NCI-H187 (cell line): ENCODE measurements at places on chromosomes 6 and 20.

- DNase-seq = no peak
Observed at GRCh38 chr20:36366623-36367369, 60.7 kb downstream of the DLGAP4 start.

- no peak for DNase-seq
Observed at GRCh38 chr6:39999006-39999867, 65.0 kb upstream of the MOCS1 start.

DNA sequence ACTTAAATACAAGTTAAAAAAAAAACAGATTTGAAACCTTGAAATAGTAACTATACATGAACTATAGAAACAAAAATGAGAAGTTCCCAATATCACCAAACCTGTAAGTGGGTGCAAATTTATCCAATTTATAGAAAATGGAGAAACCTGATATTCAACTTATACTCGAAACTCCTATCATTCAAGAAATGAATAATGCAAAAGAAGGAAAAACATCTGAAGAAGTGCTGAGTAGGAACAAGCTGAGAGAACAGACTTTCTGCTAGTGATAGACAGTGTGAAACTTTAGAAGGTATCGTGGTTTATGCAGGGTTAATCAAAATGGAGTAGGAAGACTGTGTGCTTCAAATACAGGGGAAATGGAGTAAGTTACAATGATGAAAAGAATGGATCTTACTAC is 4.5 kb downstream of the GPR63 start:
- DNase-seq = no peak

GRCh38 chr20:23205611-23206041 is 119.5 kb upstream of the CD93 start:
- no peak for DNase-seq

DNA sequence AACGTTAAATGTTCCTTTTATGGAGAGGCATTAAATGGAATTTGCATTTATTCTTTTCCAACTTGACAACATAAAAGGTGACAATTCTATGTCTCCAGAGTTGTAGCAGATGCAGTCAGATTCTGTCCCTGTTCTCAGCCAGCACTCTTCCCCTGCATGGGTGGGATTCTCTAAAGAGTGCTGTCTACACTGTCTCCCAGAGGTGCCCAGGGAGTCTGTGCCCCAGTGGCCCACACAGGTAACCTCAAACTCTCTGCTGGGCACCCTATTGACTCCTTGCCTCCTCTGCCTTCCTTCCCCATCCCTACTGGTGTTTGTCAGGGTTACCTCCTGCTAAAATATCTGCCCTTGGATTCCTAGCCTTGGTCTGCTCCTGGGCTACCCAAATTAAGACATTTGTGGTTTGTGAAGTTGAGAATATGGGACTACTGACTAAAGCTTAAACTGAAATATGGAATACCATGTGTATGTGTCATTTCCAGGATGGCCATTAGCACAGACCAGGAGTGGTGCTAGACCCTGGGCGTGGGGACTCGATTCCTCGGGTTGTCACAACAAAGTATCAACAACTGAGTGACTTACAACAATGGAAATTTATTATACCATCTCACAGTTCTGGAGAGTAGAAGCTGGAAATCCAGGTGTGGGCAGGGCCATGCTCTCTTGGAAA is 284.7 kb downstream of the CDH26 start:
- DNase-seq = no peak

- DNase-seq = no peak
Observed at GRCh38 chr6:83169106-83169505, 24.0 kb downstream of the PGM3 start.

DNA sequence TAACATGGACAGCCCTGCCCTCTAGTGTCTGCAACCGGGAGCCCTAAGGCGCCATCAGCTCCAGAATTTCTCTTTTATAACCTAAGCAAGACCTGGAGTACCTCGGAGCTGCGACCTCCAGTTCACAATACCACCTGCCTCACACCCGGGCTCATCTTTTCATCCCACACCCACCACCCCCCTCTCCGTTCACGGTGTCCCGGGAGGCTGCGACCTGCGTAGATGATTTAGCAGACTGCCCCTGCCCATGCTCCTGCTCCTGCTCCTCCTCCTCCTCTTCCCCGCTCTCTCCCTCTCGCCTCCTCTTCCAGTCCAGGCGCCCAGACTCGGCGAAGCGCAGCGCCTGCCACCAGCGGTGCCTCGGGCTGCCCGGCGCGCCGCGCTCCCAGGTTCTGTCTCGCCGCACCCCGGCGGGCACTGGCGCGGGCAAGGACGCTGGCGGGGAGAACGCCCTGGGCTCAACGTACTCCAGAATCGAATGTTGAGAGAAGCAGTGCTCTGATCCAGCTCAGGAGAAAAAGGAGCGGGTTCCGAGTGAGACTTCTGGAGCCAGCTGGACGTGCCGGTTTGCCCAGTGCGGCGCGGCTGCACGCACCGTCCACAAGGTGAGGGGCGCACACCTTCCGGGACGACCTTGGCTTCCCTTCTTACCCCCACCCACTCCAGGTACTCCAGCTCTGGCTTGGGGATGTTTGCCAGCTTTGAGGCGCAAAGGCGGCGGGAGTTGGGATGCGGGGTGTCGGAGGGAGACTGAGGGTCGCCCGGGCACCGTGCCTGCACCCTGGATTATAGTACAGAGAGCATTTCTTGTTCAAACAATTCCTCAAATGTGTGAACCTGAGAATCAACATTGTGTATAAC is at the start of gene HTR1E:
Gene HTR1E, plus strand, starts transcription at position 310 of the 861 bp plus-strand sequence. CDS start 77,807 bp downstream, outside the sequence.
- no peak for DNase-seq
